ENCODE measurements at places on chromosomes 13 and 19.

- no peak for DNase-seq
These were observed 518.0 kb upstream of the SGCG start for GRCh38 chr13:22662771-22663170.

- no peak for DNase-seq
These were observed 54.1 kb downstream of the GJA3 start for GRCh38 chr13:20106742-20107141.

GRCh38 chr13:112748947-112749735 lies 59.3 kb downstream of the ATP11A start:
- DNase-seq: no peak

- no peak for DNase-seq
These were observed 111.7 kb upstream of the IRS2 start for GRCh38 chr13:109897988-109898624.

DNA sequence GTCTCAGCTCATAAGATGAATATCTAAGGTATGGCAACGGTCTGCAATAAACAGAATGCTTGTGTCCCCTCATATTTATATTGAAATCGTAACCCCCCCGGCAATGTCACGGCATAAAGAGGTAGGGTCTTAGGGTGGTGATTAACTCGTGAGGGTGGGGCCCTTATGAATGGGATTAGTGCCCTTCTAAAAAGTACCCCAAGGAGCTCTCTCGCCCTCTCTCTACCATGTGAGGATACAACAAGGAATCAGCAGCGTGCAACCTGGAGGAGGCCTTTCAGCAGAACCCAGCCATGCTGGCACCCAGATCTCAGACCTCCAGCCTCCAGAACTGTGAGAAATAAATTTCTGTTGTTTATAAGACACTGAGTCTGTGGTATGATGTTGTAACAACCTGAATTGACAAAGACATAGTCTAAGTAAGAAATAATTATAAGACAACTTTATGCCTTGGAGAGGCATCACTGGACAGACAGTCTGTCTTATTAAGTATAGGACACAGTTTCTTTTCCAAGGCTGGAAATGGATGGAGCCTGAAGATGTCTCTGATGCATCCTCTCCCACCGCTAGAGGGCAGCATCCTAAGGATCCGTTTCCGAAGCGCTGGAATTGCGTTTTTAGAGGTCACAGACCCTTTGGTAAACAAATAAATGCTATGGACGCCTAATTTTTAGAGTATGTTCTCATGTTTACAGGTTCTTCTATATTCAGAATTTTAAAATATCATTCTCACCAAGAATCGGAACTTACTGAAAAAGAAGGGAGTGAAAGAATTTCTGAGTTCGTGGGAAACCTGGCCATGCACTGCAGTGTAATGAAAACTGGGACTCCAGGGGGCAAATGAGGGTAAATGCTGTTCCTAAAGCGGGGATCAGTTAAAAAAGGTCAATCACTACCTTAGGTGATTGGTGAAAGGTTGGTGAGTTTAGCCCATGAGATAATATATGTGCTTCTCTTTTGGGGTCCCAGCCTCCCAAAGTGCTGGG lies 13.3 kb upstream of the LEUTX start:
- no peak for DNase-seq

DNA sequence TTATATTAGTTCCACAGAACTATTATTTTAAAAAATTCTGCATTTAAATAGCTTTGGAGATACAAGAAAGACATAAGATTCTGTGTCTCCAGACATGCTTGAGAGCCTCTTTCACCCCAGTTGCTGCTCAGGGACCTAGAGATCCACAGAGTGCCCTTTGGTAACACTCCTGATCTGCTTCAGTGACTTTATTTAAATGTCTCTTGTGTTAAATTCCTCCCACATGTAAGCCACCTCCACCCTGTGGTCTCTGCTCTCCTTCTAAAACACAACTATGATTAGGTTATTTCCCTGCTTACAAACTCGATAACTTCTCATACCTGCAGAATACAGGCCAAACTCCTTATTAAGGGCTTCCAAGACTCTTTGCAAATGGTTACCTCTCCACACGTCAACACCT lies 141.0 kb downstream of the RFC3 start:
- no peak for DNase-seq

DNA sequence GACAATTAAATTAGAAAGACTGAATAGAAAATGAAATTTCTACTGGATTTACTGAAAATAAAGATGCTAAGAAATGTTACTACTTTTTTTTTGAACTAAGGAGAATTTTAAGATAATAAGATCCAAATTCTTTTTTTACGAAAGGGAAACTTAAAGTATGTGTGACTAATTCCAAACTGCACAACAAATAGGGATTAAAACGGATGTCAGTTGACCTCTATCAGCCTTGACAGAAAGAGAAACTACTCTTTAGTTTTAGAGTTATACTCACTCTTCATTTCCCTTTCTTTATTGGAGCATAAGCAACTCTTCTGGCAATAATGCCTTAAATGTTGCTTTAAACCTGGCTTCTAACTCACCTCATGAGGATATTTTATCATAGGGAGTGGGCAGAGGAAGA lies 273.8 kb downstream of the SLITRK6 start:
- no peak for DNase-seq

DNA sequence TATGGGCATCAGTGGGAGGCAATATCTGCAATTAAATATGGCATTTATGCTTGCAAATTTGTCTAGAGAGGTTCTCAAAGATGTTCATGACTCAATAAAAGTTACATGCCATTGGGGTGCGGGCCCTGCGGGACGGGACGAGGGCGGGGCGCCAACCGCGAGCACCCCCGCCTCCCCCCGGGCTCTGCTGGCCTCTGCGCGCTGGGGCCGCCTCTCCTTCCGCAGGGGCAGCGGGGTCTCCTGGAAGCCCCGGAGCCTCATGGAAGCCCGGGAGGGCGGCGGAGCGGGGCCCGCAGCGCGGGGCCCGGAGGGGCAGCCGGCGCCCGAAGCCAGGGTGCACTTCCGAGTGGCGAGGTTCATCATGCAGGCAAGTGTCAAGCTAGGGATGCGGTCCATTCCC lies 179.2 kb downstream of the TPTE2 start:
- no peak for DNase-seq

All from AG04449 (cell line).